PC-9 (cell line): ENCODE measurements at places on chromosomes 3 and 15. TPM values are rescaled to one million over a fixed set of nuclear protein-coding genes. Genes with fewer than 3 reads are reported as not detected.

The SMAD6 gene
- 7.1 and 10.6 TPM in 2 replicates for total RNA-seq

The ARPP21 gene
- total RNA-seq: not detected in 2 replicates

GRCh38 chr15:98953000-98953787 lies 54.4 kb downstream of the PGPEP1L start:
- no peaks in the 10 kb centered on the region for H3K36me3 ChIP-seq
- no peak for DNase-seq
- no peak overlapping the region for H3K4me3 ChIP-seq
- no peaks in the 10 kb centered on the region for H3K4me1 ChIP-seq
- H3K27ac ChIP-seq: no peak overlapping the region

GRCh38 chr3:139281522-139282196 lies 62.2 kb upstream of the MRPS22 start:
- H3K27ac ChIP-seq: no peak overlapping the region
- H3K36me3 ChIP-seq: no peaks in the 10 kb centered on the region
- H3K4me1 ChIP-seq: no peaks in the 10 kb centered on the region
- H3K27me3 ChIP-seq: no peaks in the 10 kb centered on the region
- no peak overlapping the region for H3K4me3 ChIP-seq

GRCh38 chr15:89075846-89076245 lies 12.4 kb upstream of the ABHD2 start:
- no peak overlapping the region for H3K27ac ChIP-seq
- H3K4me1 ChIP-seq: no peaks in the 10 kb centered on the region
- no peak for DNase-seq
- no peaks in the 10 kb centered on the region for H3K36me3 ChIP-seq
- no peak overlapping the region for H3K4me3 ChIP-seq

The C15orf61 gene
- total RNA-seq: 6.5 and 6.8 TPM in 2 replicates

DNA sequence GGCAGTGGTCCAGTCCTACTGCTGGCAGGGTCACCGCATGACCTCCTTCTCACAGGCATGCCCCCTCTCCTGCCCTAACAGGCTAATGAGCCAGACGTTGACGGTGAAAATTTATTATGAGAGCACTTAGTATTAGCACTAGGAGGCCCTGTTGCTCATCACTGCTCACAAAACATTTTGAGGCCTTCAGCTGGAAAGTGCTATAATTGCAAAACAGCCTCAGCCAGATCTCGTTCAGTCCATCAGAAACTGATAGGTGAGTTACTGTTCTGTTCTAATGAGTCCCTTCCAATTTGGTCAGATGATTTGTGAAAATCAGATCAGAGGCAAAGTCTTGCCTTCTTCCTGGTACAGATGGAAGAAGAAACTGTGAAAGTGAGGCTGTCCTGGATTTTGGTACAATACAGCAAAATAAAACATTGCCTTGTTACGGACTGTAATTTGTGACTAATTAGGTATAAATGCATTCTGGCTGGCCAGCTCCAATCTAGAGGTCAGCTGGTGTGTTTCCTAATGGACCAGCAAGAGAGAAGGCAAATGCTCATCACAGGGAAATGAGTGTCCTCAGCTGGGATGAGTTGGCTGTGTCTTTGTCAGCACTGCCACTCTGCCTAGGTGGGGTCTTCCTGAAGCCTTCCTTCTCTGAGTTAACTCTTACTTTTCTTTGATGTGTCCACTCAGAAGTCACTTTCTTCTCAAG lies 316.8 kb downstream of the CHST2 start:
- no peaks in the 10 kb centered on the region for H3K27me3 ChIP-seq
- DNase-seq: no peak
- H3K4me1 ChIP-seq: no peaks in the 10 kb centered on the region
- no peaks in the 10 kb centered on the region for H3K36me3 ChIP-seq
- H3K27ac ChIP-seq: no peak overlapping the region
- no peak overlapping the region for H3K4me3 ChIP-seq
